T-helper 2 cell (primary cell): ENCODE measurements at places on chromosomes 2 and 18.

- DNase-seq: no peak
Measured at GRCh38 chr2:41914936-41915335, 132.9 kb upstream of the PKDCC start.

DNA sequence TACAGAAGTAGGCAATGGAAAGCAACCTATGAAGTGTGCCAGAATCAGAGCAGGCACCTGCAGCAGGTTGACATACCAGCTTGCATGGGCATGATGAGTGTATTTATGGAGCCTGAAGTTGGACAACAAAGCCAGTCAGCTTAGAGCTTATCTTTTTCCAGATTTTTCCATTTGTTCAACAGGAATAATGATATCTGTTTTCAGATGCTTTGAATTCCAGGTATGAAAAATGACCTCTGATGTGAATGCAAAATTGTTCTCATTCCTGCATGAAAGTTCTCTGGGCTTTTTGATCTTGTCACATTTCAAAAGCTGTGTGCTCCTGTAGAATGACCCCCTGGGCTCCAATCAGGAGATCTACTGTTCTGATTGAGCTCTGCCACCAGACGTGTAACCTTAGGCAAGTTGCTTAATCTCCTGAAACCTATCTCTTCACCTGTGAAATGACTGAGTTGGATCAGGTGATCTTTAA, 38.2 kb upstream of the VIT start:
- DNase-seq: no peak

- DNase-seq: no peak
Measured at GRCh38 chr2:223576873-223577272, 25.3 kb downstream of the SCG2 start.

DNA sequence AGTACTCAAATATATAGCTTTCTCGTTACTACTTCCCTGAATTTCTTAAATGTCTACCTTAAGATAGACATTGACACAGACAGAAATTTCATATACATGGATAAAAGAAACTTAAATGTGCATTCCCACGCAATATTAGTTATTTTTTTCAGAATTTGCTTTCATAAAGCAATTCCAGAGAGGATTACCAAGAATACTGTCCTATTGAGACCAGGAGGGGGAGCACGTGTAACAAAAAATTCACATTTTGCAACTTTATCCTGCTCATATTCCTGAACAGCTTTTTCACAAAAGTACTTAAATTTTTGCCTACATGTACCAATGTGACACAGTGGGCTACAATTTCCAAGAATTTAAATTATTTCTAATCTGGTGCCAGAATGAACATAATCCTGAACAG, 30.7 kb upstream of the ERCC3 start:
- no peak for DNase-seq

DNA sequence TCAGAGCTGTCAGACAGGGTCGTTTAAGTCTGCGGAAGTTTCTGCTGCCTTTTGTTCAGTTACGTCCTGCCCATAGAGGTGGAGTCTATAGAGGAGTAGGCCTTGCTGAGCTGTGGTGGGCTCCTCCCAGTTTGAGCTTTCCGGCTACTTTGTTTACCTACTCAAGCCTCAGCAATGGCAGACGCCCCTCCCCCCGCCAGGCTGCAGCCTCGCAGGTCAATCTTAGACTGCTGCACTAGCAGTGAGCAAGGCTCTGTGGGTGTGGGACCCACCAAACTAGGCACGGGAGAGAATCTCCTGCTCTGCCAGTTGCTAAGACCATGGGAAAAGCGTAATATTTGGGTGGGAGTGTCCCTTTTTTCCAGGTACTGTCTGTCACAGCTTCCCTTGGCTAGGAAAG, 86.5 kb downstream of the EFEMP1 start:
- no peak for DNase-seq

- DNase-seq: no peak
Measured at GRCh38 chr18:35703043-35703688, 121.6 kb downstream of the GALNT1 start.

DNA sequence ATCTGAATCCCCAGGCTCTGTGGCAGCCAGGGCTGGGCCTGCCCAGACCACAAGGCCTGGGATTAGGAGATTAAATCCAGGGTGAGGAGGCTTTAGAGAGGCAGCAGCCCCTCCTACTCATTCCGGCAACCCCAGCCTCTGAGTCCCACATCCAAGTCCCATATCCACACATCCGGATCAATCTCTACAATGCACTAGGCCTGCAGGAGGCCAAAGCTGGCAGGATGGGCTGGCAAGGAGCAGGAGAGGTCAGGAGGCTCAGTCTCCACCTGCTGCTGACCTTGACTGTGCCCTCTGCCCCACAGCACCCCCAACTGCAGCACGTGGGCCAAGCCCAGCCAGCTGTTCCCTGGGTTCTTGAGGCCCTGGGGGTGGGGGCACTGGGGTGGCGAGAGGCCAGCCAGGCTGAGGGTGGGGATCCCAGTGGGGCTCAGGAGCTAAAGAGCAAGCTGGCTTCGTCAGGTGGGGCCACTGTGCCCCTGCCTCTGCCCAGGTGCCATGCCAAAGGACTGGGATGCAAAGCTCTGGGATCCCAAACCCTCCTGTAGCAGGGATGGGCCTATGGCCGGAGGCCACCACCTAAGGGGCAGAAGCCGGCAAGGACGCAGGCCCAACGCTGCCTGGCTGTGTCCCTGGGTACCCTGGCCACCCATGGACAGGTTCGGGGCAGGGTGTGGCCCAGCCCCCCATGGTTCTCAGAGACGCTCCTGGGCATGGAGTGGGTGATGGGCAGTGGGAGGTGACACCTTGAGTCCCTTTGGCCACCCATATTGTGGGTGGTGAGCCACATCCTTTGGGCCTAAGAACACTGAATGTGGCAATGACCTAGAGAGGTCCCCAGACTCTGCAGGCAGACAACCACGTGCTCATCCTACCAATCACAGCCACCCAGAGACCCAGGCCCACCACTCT, 3.2 kb downstream of the KIF1A start:
- DNase-seq: no peak

DNA sequence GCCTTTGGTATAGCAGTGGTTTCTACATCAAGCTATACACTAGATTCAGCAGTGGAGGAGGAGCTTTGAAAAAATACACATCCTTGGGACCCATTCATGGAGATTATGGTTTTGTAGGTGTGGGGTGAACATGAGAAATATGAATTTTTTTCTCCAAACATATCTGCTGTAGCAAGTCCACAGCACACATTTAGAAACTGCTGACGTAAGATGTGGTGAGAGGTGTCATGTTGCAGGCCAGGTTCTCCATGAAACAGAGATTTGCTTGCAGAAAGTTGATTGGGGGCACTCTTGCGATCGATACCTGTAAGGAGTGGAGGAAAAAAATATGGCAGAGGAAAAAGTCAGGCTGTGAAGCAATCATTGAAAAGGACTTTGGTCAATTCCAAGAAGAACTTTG, 67.9 kb downstream of the FASTKD2 start:
- no peak for DNase-seq

DNA sequence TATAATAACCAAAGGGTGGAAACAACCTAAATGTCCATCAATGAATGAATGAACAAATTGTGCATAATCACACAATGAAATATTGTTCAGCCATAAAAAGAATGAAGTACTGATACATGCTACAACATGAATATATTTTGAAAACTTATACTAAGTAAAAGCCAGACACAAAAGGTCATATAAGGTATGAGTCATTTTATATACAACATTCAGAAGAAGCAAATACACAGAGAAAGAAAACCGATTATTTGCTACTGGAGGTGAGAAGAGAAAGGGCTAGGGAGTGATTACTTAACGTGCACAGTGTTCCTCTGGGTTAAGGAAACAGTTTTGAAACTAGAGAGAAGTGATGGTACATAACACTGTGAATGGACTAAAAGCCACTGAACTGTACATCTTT, 105.3 kb downstream of the GORASP2 start:
- no peak for DNase-seq

DNA sequence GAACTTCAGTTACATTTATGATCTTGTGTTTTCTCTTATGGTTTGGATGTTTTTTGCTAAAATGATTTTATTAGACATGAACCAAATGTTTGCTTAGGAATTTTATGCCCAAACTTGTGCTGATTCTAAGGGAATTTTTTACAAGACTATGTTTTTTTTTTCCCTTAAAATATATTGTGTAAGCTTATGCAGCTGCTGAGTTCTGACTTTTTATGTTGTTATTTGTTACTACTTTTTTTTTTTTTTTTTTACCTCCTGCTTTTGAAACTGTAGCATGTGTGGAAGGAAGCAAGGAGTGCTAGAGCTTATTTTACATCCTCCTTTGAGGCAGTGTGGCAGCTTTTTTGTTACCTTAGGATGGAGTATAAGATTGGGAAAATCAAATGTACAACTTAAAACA, 6.0 kb upstream of the DNAH7 start:
- no peak for DNase-seq
